Dorsolateral prefrontal cortex (tissue), 122 donors: ENCODE measurements at places on chromosomes 13 and 19.

DNA sequence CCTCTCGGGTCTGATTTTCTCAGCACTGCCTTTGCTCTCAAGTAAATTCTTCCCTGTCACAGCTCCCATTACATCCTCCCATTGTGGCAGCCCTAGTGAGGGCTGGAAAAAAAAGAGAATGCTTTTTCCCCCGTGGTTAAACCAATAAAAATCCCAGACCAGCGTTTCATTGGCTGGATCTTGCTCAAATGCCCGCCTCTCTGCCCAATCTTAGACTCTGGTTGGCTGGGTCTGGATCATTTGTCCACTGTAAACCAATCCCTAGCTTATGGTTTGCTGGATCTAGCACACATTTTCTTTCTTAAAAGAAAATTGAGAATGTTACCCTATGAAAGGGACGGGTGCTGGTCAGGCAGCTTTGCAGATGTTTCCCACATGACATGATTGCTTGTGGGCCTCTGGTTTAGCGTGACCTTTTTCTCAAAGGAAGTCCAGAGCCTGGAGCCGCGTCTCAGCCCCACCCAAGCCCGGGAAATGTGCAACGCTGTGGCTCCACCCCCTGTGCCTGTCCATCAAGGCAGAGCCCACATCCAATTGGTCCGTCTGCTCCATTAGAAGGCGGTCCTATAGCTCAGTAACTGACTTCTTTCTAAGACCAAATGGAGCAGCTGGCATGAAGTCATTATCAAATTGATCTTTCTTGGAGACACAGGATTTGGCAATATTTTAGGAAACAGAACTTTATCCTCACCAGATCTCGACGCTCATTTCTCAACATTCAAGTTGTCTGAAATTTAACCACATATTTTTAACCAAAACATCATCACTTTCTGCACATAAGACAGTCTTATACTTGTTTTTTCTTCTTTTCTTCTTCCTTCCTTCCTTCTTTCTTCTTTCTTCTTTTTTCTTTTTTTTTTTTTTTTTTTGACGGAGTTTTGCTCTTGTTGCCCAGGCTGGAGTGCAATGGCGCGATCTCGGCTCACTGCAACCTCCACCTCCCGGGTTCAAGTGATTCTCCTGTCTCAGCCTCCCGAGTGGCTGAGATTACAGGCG, 2.6 kb upstream of the MCEMP1 start:
- DNase-seq: peak; percentile 12

GRCh38 chr13:101520672-101521071, 68.2 kb downstream of the ITGBL1 start:
- no peak for DNase-seq

DNA sequence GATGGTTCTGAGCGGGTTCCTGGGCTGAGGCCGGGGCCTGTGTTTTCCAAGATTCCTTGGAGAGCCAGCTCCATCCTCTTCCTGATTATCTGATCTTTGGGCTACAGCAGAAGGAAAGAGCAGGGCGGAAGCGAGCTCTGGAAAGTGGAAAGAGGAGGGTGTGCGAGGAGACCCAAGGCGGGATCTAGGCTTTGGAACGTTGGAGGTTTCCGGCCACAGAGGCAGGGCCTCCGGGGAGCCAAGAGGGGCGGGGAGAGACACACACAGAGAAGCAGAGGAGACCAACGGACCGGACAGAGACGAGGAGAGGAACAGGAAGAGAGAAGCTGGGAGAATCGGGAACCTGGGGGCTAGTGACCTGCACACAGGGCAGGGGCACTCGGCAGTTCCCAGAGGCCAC, at the start of gene CLEC11A:
CLEC11A (plus strand) TSS at position 296 of the 400 bp plus-strand sequence. CDS start 162 bp downstream, outside the sequence.
- DNase-seq: no peak

- DNase-seq: no peak
Measured at GRCh38 chr19:10667867-10668266, 13.7 kb downstream of the ILF3 start.

DNA sequence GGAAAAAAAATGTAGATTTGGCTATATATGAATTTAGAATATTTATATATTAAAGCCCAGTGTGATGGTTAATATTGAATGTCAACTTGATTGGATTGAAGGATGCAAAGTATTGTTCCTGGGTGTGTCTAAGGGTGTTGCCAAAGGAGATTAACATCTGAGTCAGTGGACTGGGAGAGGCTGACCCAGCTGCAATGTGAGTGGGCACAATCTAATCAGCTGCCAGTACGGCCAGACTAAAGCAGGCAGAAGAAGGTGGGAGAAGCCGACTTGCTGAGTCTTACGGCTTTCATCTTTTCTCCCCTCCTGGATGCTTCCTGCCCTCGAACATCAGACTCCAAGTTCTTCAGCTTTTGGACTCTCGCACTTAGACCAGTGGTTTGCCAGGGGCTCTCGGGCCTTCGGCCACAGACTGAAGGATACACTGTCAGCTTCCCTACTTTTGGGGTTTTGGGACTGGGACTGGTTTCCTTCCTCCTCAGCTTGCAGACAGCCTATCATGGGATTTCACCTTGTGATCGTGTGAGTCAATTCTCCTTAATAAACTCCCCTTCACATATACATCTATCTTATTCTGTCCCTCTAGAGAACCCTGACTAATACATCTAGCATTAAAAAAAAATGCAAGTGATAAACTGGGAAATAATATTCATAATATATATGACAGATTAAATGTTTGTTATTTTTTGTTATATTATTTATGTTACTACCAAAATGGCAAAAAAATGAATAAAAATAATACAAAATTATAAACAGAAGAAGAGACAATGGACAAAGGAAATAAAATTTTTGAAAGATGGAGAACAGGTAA, 122.4 kb downstream of the DLEU7 start:
- DNase-seq: no peak

- peak; percentile 71 for DNase-seq
Measured at GRCh38 chr13:98447881-98448641, 128.8 kb downstream of the STK24 start.

GRCh38 chr13:110298505-110299282, 8.3 kb downstream of the COL4A1 start:
- DNase-seq: no peak

GRCh38 chr13:42832341-42833096, 51.1 kb downstream of the FAM216B start:
- no peak for DNase-seq

DNA sequence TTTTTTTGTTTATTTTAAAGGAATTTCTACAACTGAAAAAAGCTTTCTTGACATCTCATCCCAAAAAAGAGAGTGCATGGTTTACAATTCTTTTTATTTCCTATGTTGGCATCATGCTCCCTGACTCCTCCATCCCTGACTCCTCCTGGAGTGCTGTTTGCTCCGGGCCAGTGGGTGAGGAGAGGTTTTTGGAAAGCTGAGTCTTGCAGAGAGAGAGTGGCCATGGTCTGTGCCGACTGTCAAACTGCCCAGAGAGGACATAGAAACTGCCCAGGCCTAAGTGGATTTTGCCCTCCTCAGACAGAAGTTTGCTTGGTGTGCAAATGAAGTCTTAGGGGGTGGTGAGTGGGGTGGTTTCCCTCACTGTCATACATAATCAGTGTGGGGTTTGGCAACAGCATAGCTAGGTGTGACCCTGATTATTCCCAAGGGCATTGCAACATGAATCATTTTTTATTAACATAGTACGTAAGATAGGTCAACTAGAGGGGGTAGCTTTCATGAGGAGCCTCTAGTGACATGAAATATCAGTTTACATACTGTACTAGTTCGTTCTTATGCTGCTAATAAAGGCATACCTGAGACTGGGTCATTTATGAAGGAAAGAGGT, 179.8 kb upstream of the UBL3 start:
- DNase-seq: no peak

DNA sequence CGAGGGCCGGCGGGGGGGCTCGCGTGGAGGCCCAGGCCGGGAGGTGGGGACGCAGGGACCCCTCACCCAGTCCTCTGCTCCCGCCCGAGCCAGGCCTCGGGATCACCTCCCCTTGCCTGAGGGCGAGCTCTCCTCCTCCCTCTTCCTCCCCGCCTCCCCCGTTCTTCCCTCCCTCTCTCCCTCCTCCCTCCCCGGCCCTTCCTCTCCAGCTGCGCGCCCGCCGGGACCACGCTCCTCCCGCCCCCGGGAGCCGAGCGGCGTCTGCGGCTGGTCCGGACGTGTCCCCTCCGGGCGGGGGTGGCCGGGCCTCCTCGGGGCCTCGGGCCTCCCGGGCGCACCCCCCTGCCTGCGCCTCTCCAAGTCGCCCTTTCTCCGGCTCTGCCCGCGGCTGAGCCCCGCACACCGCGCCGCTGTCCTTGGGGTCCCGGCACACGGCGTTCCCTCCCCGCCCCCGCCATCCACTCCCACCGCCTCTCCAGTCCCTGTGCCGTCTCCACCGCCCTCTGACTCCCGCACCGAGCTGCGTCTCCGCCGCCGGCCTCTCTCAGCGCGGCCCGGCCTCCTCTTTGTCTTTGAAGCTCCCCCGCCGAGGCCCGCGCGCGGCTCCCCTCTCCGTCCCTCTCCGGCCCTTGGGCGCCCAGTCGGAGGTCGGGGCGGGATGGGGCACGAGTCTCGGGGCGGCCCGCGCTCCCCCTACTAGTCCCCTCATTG, 5.7 kb downstream of the SOX1 start:
- no peak for DNase-seq

GRCh38 chr13:100364591-100364990, 224.0 kb downstream of the GGACT start:
- no peak for DNase-seq

- no peak for DNase-seq
Measured at GRCh38 chr19:11504502-11505031, 1.1 kb downstream of the ZNF653 start.

GRCh38 chr13:58376775-58377174, 745.2 kb downstream of the PCDH17 start:
- no peak for DNase-seq

DNA sequence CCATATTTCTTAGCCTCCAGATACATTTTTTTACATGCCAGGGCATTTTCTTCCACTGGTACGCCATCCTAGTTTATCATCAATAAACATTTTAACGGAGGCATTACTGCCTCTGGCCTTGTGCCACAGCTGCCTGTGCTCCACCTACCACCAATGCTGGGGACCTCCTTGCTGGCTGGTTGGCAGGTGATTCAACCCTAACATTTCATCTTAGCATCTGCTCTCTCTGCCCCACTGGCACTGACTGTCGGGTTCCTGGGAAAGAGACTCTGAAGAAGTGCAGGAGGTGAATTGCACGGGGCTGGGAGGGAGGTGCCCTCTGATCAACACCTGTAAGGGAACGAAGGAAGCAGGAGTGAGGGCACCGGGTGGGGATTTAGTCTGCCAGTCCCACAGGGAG, 51.4 kb upstream of the KCTD15 start:
- DNase-seq: no peak

DNA sequence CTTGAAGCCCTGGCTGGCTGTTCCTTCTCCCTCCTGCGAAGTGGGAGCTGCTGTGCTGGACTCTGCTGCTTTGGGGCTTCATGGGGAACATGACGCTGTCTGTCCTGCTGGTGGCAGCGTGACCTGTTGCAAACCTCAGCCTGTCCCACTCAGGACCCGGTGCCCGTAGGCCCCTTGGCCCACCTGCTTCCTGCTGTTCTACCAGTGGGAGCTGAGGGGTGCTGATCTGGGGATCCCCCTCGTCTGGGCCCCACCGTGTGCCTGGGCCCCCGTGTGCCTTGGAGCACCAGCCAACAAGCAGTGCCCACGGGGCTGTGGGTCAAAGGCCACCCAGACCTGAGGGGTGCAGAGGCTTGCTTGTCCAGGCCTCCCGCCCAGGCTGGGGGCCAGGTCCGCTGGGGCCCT, 5.3 kb downstream of the SPPL2B start:
- DNase-seq: no peak

GRCh38 chr19:11373885-11374432, 507 bp upstream of the SWSAP1 start:
- no peak for DNase-seq

- DNase-seq: no peak
Measured at GRCh38 chr19:38665950-38666662, 18.7 kb downstream of the ACTN4 start.

- no peak for DNase-seq
Measured at GRCh38 chr13:66074018-66074615, 1156.0 kb downstream of the PCDH9 start.
